Muscle of back (tissue), 13 donors: ENCODE measurements at places on chromosomes 11 and 22. TPM values are rescaled to one million over a fixed set of nuclear protein-coding genes. Genes with fewer than 3 reads are reported as not detected.
A peak's percentile ranks its signal among the peaks of the same experiment; 100 is the strongest.

- DNase-seq = no peak
These were observed 118.5 kb upstream of the GRIA4 start for GRCh38 chr11:105491394-105491793.

- no peak for DNase-seq
These were observed 1.6 kb downstream of the PPP2R1B start for GRCh38 chr11:111764621-111765020.

- no peak for DNase-seq
These were observed 3.9 kb downstream of the SCARF2 start for GRCh38 chr22:20433686-20434241.

DNA sequence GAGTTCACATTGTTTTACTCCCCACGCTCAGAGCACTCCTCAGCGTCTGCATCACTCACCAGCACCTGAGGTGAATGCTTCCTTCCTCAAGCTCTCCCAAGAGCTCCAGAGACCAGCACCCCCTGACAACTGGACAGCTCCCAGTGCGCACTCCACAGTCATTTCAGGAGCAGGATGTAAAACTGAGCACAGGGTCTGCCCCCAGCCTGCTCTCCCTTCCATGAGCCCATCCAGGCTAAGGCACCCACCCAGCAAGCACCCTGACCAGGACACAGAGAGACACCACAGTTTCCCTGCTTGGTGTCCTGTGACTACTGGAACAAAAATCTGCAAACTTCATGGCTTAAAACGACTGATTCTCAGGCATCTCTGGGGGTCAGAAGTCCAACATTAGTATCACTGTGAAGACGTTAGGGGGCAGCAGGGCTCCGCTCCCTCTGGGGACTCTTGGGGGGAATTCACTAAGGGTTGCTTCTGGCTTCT lies 3.3 kb downstream of the SCGB1D2 start:
- DNase-seq = peak; percentile 1

GRCh38 chr11:5364214-5364613 lies 12.9 kb downstream of the OR51B6 start:
- DNase-seq = no peak

DNA sequence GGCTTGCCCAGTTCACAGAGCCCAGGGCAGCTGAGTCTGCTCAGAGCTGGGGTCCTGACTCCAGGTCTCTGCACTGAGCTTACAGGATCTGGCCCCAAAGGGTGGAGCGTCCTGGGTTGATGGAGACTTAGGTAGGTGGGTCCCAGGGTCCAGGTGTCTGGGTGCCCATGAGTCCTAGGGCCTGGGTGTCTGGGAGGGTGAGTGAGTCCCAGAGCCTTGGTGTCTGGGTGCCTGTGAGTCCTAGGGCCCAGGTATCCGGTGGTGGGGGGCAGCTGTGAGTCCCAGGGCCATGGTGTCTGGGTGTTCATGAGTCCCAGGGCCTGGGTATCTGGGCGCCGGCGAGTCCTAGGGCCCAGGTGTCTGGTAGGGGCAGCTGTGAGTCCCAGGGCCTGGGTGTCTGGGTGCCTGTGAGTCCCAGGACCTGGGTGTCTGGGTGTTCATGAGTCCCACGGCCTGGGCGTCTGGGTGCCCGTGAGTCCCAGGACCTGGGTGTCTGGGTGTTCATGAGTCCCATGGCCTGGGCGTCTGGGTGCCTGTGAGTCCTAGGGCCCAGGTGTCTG lies 1505.6 kb downstream of the BRD1 start:
- no peak for DNase-seq

GRCh38 chr11:2527621-2528291 lies 82.9 kb downstream of the KCNQ1 start:
- DNase-seq = no peak

DNA sequence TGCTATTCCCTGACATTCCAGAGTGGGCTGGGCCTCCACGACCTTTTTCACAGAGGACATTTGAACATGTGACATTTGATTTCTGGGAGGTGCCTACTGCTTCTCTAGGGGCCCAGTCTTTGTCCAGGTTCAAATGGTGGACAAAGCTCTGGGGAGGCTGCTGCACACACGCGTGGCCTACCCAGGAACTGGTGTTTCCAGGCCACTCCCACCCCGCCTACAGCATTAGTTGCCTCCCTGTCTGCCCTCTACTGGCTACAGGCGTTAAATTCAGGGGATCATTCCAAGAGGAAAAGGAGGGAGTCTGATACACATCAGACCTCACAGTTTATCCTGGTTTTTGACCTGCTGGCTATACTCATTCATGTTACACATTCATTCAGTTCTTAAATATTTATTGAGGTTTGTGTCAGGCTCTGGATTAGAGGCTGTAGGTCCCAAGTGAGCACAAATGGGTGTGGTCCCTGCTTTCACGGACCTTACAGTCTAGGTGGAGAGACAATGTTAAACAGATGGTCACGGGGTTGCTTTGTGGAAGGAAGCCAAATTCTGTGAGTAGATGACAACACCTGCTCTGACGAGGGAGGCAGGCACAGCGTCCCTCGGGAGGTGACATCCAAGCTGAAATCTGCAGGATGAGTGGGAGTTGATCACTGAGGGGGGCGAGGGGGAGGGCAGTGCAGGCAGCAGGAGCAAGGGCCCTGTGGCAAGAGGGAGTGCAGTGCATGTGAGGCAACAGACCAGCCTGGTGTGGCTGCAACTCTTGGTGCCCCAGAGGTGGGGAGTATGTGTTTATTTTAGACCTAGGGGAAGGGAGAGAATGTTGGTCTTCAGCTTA lies 11.8 kb downstream of the TUB start:
- peak; percentile 35 for DNase-seq

GRCh38 chr22:23212061-23213021 lies 32.0 kb downstream of the BCR start:
- DNase-seq = peak; percentile 53

DNA sequence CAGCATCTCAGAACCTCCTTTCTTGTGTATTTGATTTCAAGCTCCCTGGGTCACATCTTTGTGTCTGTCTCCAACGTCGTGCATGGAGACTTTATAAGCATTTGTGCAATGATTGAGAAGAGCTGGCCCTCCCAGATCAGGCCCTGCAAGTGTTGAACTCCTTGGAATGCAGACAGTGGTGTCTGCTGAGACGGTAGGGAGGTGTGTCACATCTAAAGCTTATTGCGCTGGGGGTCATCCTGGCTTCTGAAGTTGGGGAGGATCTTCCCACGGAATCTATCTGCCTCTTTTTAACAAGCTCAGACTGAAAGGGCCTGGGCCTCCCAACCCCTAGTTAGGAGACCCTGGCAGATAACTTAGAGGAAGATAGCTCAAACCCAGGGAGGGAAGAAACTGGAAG lies 6.7 kb downstream of the APLNR start:
- DNase-seq = no peak

DNA sequence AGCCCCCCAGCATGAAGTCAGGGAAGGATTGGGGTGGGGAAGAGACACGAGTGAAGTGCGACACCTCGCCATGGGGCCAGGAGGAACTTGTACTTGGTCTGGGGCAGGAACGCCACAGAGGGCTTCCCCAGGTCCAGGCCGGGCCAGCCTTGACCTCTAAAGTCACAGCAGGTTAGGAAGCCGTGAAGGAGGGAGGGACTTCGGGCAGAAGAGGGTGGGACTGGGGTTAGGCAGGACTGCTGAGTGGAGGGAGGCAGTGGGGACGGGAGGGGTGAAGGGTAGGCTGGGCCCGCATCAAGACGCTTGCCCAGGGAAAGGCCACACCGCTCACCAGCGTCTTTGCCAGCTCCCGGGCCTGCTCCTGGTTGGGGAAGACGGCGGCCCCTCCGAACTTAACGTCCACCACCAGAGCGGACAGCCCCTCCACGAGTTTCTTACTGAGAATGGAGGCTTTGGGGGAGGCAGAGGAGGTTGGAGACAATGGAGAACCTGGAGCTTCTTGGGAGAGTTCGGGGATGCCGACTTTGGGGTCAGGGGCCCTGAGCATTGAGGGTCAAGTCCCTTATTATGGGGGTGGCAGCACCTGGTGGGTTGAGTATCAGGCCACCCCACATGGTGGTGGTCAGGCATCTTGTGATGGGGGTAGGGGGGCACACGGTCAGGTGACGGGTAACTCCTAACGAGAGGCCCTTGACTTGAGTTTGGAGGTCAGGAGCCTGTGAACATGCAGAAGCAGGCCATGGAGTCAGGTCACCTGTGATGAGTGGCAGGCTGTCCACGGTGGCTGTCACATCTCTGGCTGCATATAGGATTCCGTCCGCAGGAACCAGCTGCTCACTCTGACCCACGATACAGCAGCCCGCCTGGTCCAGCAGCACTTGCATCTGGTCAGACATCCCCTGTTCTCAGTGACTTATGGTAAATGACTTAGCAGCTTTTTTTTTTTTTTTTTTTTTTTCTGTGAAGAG lies 1.7 kb upstream of the SCO2 start:
- DNase-seq = peak; percentile 69

- DNase-seq = no peak
These were observed 91.6 kb downstream of the FAR1 start for GRCh38 chr11:13760115-13760514.

DNA sequence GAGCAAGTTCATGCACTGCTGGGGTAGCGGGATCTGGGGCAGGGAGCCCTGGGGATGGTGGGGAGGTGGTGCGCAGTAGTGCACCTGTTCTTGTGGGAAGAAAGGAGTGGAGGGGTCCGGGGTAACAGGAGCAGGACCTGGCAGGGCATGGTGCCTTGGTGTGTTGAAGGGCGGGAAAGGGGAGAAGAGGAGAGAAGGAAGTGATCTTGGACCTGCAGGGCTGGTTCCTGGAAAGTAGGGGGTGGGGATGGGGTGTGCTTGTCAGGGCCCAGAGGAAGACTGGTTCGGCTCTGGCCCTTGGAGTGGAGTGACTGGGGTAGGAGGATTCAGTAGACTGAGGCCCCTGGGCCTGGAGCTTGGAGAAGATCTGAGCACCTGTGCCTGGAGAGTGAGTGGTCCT lies 10.9 kb upstream of the CAPN5 start:
- no peak for DNase-seq

GRCh38 chr22:22210889-22211833 lies 33.4 kb upstream of the VPREB1 start:
- DNase-seq = no peak

- no peak for DNase-seq
These were observed 45.6 kb upstream of the HIPK3 start for GRCh38 chr11:33211580-33211979.

- no peak for DNase-seq
These were observed 14.5 kb upstream of the POGLUT3 start for GRCh38 chr11:108512708-108513107.

DNA sequence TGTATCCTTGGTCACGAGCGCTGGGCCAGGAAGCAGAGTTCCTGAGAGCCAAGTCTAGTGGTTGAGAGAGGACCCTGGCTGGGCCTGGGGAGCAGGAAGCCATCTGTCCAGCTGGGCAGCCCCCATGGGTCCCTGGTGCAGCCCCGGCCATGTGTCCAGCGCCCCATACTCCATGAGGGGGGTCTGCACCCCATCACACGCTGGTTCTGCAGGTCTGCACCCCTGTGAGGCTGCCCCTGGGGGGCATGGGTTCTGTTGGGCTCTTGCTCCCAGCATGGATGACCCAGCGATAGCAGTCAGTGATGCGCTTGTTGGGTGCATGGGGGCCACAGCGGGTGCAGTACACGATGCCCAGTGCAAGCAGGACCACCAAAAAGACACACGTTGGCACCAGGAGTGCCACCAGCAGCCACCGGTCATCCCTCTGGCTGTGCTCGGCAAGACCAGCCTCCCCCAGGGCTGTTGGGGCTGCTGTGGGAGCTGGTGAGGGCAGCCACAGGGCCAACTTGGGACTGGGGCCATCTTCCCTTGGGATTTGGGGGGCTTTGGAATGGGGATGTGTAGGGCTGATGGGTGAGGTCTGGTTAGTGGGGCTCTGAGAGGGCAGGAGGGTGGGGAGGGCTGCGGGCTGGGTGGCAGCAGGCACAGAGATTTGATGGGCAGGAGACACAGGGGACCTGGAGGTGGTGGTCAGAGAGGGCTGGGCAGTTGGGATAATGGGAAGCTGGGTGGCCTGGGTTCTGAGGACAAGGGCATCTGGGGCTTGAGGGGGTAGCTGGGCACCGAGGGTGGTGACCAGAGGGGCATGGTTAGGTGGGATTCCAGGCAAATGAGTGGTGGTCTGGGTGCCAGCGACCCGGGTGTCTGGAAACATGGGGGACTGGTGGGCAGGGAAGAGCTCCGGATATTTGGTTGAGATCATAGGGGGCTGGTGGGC lies 2.0 kb downstream of the CD248 start:
- no peak for DNase-seq

- DNase-seq = no peak
These were observed 386.7 kb downstream of the TBC1D22A start for GRCh38 chr22:47148956-47149728.

GRCh38 chr11:6737872-6738466 lies 33.8 kb downstream of the OR2AG2 start:
- DNase-seq = no peak

- no peak for DNase-seq
These were observed 36.6 kb downstream of the C11orf58 start for GRCh38 chr11:16774936-16775613.

GRCh38 chr11:3136546-3137455 lies 28.3 kb downstream of the OSBPL5 start:
- no peak for DNase-seq

DNA sequence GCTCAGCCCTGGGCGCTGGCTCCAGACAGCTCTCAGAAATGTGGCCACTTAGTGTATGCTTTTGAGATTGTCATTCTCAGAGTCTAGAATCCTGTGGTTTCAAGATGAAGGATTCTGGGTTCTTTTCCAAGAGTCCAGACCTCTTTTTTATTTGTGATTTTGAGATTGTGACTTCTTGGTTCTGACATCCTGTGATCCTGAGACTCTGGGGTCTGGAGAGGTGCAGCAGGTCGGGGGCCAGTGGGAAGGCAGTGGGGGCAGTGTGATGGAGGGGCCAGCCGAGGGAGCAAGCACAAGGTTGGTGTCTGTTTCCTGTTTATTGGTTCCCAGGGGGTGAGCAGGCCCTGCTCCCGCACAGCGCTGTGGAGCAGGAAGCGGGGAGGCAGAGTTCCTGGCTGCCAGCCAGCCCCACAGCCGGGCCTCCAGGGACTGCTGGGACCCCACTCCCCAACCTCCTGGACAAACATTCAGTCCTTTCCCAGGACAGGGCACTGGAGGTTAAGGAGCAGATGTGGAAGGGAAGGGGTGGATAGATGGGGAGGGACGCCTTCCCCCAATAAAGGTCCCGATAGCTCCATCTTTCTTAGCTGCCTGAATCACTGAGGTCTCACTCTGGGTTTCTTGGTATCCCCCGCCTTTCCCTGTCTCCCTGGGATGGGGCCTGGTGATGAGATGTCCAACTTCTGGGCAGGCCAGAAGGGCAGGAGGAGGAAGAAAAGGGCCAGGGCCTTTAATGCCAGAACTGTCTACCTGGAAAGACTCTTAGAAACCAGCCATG lies 13.7 kb downstream of the ARHGEF17 start:
- peak; percentile 35 for DNase-seq

C1QTNF5 gene
- 19.1 TPM for polyA plus RNA-seq

MYO18B gene
- polyA plus RNA-seq = 96.1 TPM

CRYAB gene
- polyA plus RNA-seq = 669 TPM

SMTNL1 gene
- 222 TPM for polyA plus RNA-seq

DSCAML1 gene
- polyA plus RNA-seq = 0.28 TPM

TSGA10IP gene
- polyA plus RNA-seq = not detected

OR10D3 gene
- polyA plus RNA-seq = not detected

OR5A1 gene
- not detected for polyA plus RNA-seq

PRR33 gene
- 2.2 TPM for polyA plus RNA-seq

NUDT8 gene
- polyA plus RNA-seq = 2.3 TPM

OR2AG1 gene
- polyA plus RNA-seq = not detected

THAP7 gene
- polyA plus RNA-seq = 16.8 TPM
